ENCODE measurements at places on chromosomes 12 and 14. TPM values are rescaled to one million over a fixed set of nuclear protein-coding genes. Genes with fewer than 3 reads are reported as not detected.

The CD4 gene
- total RNA-seq, result not detected

The SLC25A47 gene
- total RNA-seq, result not detected

The CATSPERB gene
- not detected for total RNA-seq

The DEPDC4 gene
- 0.72 TPM for total RNA-seq

The DTX1 gene
- 0.31 TPM for total RNA-seq

The ZCCHC8 gene
- total RNA-seq, result 24.1 TPM

The RPL10L gene
- total RNA-seq, result not detected

The FAR2 gene
- total RNA-seq, result not detected

The TAS2R31 gene
- total RNA-seq, result not detected

The SYNDIG1L gene
- not detected for total RNA-seq

The KCNC2 gene
- total RNA-seq, result not detected

The TRHDE gene
- not detected for total RNA-seq

The MMP19 gene
- 0.24 TPM for total RNA-seq

The FAM234B gene
- total RNA-seq, result 4.6 TPM
